ENCODE measurements at places on chromosomes 16 and 17.

DNA sequence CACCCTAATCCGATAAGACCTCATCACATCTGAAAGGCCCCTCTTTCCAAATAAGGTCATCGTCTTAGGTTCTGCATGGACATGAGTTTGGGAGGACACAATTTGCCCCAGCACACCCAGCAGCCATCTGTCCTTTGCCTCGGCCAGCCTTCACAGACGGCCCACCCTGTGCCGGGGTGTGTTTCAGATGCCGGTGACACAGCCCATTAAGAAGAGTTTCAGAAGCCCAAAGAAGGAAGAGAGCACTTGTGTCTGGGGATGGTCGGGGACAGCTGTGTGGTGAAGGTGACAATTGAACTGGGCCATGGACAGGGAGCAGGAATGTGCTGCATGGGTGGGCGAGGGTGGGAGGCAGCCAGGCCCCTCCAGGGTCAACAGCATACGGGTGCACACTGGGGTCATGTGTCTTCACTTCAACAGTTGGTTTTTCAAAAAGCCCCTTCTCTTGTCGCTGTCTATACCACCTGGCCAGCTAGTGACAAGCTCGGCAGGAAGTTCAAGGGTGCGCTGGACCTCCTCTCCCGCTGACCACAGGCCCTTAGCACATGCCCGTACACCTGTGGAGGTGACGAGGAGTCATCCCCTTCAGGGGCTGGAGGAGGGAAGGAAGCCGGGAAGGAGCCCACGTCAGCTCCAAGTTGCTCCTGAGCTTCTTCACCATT is 183.1 kb downstream of the C16orf95 start:
- DNase-seq: no peak

DNA sequence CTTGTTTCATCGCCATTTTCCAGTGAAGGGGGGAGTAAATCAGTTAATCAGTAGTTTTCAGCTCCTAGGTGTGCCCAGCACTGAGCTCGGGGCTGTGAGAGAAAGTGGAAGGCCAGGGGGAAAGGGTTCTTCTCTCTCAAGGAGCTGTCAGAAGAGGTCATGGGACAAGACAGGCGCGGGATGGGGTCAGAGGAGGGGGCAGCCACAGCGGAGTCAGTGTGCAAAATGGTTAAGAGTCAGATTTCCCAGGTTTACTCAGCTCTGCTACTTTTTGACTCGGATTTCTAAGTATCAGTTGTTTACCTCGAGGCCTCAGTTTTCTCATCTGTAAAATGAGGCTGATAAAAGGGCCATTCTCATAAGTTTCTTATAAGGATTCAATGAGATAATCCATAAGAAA is 4.3 kb upstream of the XYLT1 start:
- DNase-seq: no peak

GRCh38 chr17:78785011-78785662 is 3.1 kb upstream of the CYTH1 start:
- DNase-seq: no peak

GRCh38 chr16:27505297-27506236 is 44.1 kb downstream of the GTF3C1 start:
- no peak for DNase-seq

- no peak for DNase-seq
These were observed 15.2 kb downstream of the GALK1 start for GRCh38 chr17:75749545-75750389.

DNA sequence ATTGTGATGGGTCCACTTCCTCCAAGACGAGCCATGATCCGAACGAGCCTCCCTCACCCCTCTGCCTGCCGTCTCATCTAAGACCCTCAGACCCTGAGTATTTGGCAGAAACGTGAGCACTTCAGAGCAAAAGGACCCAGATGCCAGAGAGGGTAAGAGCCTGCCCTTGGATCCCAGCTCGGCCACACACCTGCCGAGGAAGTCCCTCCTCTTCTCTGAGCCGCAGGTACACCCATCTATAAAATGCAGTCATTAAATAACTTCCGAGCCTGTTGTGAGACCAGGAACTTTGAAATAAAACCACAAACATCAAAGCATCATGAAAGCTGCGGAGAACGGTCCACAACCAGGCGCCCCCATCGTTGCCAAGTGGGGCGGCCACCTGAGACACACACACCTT is 64.8 kb upstream of the DOC2B start:
- no peak for DNase-seq

GRCh38 chr16:401468-402348 is at the start of gene DECR2:
TSS of gene DECR2 (plus strand) at chr16:401885. CDS start at chr16:401964, 79 bp downstream.
- no peak for DNase-seq
